B cell (primary cell): ENCODE measurements at places on chromosomes 11 and 22.
A peak's percentile ranks its signal among the peaks of the same experiment; 100 is the strongest.

GRCh38 chr11:95093548-95093947, 3.9 kb downstream of the ENDOD1 start:
- no peak overlapping the region for H3K27ac ChIP-seq
- no peaks in the 10 kb centered on the region for H3K36me3 ChIP-seq
- peaks cover 75% of the 10 kb centered on the region for H3K4me1 ChIP-seq
- peak; percentile 43 for DNase-seq

- no peak overlapping the region for H3K4me3 ChIP-seq
- H3K36me3 ChIP-seq = no peaks in the 10 kb centered on the region
- no peak for DNase-seq
- peaks cover 10% of the 10 kb centered on the region for H3K4me1 ChIP-seq
- H3K27ac ChIP-seq = peak overlapping the region; percentile 27
- H3K27me3 ChIP-seq = no peaks in the 10 kb centered on the region
These were observed 115.2 kb downstream of the DDX10 start for GRCh38 chr11:108780119-108780518.

DNA sequence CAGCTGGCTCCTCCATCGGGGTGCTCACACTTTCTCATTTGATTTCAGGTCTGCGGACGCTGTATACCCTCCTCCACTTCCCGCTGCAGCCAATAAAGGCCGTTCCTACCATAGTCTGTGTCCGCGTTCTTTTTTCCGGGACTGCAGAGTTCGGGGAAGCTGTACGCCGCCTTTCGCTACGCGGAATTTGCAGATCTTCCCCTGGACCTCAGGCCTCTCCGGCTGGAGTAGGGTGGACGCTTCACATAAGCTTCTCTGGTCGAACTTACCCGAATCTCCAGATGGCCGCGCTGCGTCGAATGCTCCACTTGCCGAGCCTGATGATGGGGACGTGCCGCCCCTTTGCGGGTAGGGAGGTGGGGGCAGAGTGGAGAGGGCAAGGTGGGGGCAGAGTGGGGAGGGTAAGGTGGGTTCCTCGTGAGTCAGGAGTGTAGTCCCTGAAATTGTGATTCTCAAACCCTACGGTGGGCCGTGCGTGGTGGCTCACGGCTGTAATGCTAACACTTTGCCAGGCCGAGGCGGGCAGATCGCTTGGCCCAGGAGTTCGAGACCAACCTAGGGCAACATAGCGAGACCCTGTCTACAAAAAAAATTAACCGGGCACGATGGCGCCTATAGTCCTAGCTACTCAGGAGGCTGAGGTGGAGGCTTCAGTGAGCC, 617 bp downstream of the CSKMT start:
- peaks cover 17% of the 10 kb centered on the region for H3K4me1 ChIP-seq
- H3K4me3 ChIP-seq = peak overlapping the region; percentile 98
- no peak for DNase-seq

GRCh38 chr11:118885831-118886565, 2.3 kb downstream of the CXCR5 start:
- H3K27ac ChIP-seq = peak overlapping the region; percentile 91
- H3K4me3 ChIP-seq = peak overlapping the region; percentile 83
- no peaks in the 10 kb centered on the region for H3K27me3 ChIP-seq
- no peaks in the 10 kb centered on the region for H3K36me3 ChIP-seq
- DNase-seq = no peak
- peaks cover 79% of the 10 kb centered on the region for H3K4me1 ChIP-seq

GRCh38 chr11:114348200-114349191, 51.8 kb downstream of the C11orf71 start:
- no peak overlapping the region for H3K4me3 ChIP-seq
- H3K27me3 ChIP-seq = no peaks in the 10 kb centered on the region
- peak; percentile 59 for DNase-seq

- H3K4me3 ChIP-seq = peak overlapping the region; percentile 69
- H3K4me1 ChIP-seq = peaks cover 83% of the 10 kb centered on the region
- H3K36me3 ChIP-seq = no peaks in the 10 kb centered on the region
- peak; percentile 46 for DNase-seq
- H3K27me3 ChIP-seq = no peaks in the 10 kb centered on the region
These were observed 1.8 kb downstream of the BCL9L start for GRCh38 chr11:118923721-118924587.

DNA sequence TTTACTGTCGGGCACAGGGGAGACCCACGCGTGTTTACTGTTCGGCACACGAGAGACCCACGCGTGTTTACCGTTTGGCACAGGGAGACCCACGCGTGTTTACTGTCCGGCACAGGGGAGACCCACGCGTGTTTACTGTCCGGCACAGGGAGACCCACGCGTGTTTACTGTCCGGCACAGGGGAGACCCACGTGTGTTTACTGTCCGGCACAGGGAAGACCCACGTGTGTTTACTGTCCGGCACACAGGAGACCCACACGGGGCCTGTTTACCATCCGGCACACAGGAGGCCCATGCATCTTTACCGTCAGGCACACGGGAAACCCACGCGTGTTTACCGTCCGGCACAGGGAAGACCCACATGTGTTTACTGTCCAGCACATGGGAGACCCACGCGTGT, 525.1 kb downstream of the BRD1 start:
- no peak for DNase-seq
- H3K27ac ChIP-seq = no peak overlapping the region
- H3K4me3 ChIP-seq = no peak overlapping the region
- no peaks in the 10 kb centered on the region for H3K4me1 ChIP-seq
- H3K36me3 ChIP-seq = no peaks in the 10 kb centered on the region
- H3K27me3 ChIP-seq = peaks cover 16% of the 10 kb centered on the region

GRCh38 chr22:44279069-44279360, 33.7 kb downstream of the SHISAL1 start:
- H3K4me1 ChIP-seq = no peaks in the 10 kb centered on the region
- no peak overlapping the region for H3K4me3 ChIP-seq
- DNase-seq = no peak
- no peaks in the 10 kb centered on the region for H3K27me3 ChIP-seq
- H3K27ac ChIP-seq = no peak overlapping the region

DNA sequence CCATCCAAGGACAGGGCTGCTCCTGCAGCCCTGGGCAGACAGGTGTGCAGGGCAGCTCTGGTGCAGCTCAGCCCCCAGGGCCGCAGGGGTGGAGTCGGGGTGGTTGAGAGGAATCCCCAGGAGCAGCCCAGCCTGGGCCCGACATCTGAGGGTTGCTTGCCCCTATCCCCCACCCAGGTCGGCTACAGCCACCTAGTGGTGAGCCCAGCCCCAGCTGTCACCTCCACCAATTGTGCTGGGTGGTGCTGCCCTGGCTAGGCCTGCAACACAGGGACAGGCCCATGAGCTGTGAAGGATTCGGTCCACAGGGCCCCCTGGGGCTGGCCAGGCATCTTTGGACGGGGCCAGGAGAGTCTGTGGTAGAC, 29.6 kb downstream of the RTN4R start:
- H3K27ac ChIP-seq = peak overlapping the region; percentile 40
- DNase-seq = peak; percentile 69
- no peaks in the 10 kb centered on the region for H3K36me3 ChIP-seq
- peaks cover 22% of the 10 kb centered on the region for H3K4me1 ChIP-seq

- no peaks in the 10 kb centered on the region for H3K27me3 ChIP-seq
- H3K27ac ChIP-seq = no peak overlapping the region
- no peaks in the 10 kb centered on the region for H3K36me3 ChIP-seq
These were observed 369.2 kb upstream of the NARS2 start for GRCh38 chr11:78943841-78944240.

GRCh38 chr11:66855574-66856495, 1.0 kb upstream of the LRFN4 start:
- no peak for DNase-seq
- peaks cover 20% of the 10 kb centered on the region for H3K4me1 ChIP-seq
- peak overlapping the region; percentile 72 for H3K4me3 ChIP-seq

DNA sequence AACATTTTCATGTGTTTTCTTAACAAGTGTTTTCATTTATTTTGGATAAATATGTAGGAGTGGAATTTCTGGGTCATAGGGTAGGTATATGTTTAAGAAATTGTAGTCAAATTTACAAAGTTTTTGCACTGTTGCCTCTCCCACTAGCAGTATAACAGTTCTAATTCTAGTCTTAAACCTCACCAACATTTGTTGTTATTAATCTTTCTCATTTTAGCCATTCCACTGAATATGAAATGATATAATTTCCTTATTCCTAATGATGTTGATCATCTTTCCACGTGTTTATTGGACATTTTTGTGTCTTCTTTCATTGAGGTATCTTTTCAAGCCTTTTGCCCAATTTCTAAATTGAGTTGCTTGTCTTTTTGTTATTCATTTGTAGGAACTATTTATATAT, 62.0 kb downstream of the C11orf91 start:
- H3K27ac ChIP-seq = no peak overlapping the region
- H3K4me1 ChIP-seq = no peaks in the 10 kb centered on the region
- H3K4me3 ChIP-seq = no peak overlapping the region
- H3K36me3 ChIP-seq = no peaks in the 10 kb centered on the region
- DNase-seq = no peak

DNA sequence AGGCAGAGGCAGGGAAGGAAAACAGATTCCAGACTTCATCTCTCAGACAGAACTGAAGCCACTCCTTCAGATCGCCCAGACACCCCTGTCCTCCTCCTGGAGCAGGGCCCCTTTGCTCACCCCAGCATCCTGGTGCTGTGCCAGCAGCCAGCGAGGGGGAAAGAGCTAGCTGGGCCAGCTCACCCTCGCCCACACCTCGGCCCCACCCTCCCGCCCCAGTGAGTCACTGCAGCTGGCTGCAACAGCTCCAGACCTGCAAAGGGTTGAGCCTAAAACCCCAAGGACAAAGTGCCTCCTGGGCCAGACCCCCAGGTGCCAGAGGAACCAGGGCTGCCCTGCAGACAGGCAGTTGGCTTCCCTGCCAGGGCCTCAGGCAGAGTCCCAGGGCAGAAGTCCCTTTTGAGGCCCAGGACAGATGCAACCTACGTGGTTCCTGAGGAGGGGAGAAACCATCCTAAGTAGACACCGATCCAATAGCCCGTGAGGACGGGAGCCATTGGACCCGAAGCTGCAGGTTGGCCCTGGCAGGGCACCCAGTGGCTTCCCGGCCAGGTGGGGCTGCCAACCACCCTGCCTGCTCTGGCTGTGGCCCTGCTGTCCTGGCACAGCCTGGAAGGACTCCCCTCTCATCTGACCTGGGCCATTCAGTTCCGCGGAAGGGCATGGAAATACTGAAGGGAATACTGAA, 7.2 kb downstream of the AHNAK start:
- H3K4me1 ChIP-seq = peaks cover 66% of the 10 kb centered on the region
- no peak overlapping the region for H3K4me3 ChIP-seq
- peak overlapping the region; percentile 43 for H3K27ac ChIP-seq
- peaks cover 29% of the 10 kb centered on the region for H3K36me3 ChIP-seq
- no peaks in the 10 kb centered on the region for H3K27me3 ChIP-seq

DNA sequence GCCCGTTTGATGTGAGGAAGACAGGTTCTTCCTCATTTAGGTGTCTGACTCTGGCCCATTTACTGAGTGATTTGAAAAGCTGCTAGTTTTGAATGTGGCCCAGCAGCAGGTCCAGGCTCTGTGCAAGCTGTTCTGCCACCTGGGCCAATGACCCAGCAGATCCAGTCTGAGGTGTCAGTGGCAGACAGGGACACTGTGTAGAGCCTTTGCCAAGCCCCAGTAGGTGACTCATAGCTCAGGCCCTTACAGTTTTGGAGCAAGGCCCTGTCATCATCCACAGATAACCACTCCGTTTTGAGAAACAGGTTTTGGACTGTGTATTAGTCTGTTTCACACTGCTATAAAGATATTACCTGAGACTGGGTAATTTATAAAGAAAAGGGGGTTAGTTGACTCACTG, 23.9 kb downstream of the TSPAN32 start:
- no peaks in the 10 kb centered on the region for H3K4me1 ChIP-seq
- no peak overlapping the region for H3K4me3 ChIP-seq
- no peaks in the 10 kb centered on the region for H3K36me3 ChIP-seq
- no peak for DNase-seq
- H3K27ac ChIP-seq = no peak overlapping the region

- H3K4me1 ChIP-seq = peaks cover 54% of the 10 kb centered on the region
- no peak for DNase-seq
- peaks cover 2% of the 10 kb centered on the region for H3K36me3 ChIP-seq
- H3K27me3 ChIP-seq = no peaks in the 10 kb centered on the region
- peak overlapping the region; percentile 61 for H3K27ac ChIP-seq
These were observed 18.3 kb downstream of the RRAS2 start for GRCh38 chr11:14340721-14341120.

GRCh38 chr22:30286813-30287647, 2.3 kb downstream of the CASTOR1 start:
- no peak overlapping the region for H3K4me3 ChIP-seq
- no peaks in the 10 kb centered on the region for H3K36me3 ChIP-seq
- no peaks in the 10 kb centered on the region for H3K27me3 ChIP-seq
- no peak overlapping the region for H3K27ac ChIP-seq
- H3K4me1 ChIP-seq = peaks cover 23% of the 10 kb centered on the region
- DNase-seq = peak; percentile 85

DNA sequence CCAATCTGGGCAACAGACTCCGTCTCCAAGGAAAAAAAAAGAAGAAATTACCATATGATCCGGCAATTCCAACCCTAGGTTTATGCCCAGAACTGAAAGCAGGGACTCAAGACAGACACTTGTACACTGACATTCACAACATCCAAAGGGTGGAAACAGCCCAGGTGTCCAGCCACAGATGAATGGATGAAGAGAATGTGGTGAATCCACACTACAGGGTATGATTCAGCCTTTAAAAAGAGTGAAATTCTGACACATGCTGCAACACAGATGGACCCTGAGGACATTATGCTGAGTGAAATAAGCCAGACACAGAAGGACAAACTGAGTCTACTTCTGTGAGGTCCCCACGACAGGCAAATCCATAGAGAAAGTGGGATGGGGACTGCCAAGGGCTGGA, 43.9 kb downstream of the SGSM3 start:
- H3K4me3 ChIP-seq = no peak overlapping the region
- DNase-seq = no peak
- H3K27me3 ChIP-seq = no peaks in the 10 kb centered on the region
- H3K4me1 ChIP-seq = peaks cover 81% of the 10 kb centered on the region

GRCh38 chr22:41474872-41475451, 6.0 kb downstream of the ACO2 start:
- DNase-seq = no peak
- no peak overlapping the region for H3K4me3 ChIP-seq
- H3K36me3 ChIP-seq = peaks cover 17% of the 10 kb centered on the region
- peaks cover 44% of the 10 kb centered on the region for H3K4me1 ChIP-seq
- no peaks in the 10 kb centered on the region for H3K27me3 ChIP-seq

- no peak overlapping the region for H3K27ac ChIP-seq
- H3K4me3 ChIP-seq = no peak overlapping the region
- peaks cover 4% of the 10 kb centered on the region for H3K4me1 ChIP-seq
- H3K36me3 ChIP-seq = no peaks in the 10 kb centered on the region
- no peaks in the 10 kb centered on the region for H3K27me3 ChIP-seq
- DNase-seq = no peak
These were observed 756.8 kb downstream of the NTM start for GRCh38 chr11:132126973-132127899.

- H3K27me3 ChIP-seq = no peaks in the 10 kb centered on the region
- no peak for DNase-seq
- H3K36me3 ChIP-seq = no peaks in the 10 kb centered on the region
- no peak overlapping the region for H3K4me3 ChIP-seq
- no peak overlapping the region for H3K27ac ChIP-seq
- no peaks in the 10 kb centered on the region for H3K4me1 ChIP-seq
These were observed 752.7 kb downstream of the METTL15 start for GRCh38 chr11:28860893-28861292.
